ENCODE measurements at places on chromosomes 6 and 20. TPM values are rescaled to one million over a fixed set of nuclear protein-coding genes. Genes with fewer than 3 reads are reported as not detected.

IYD gene
- not detected for total RNA-seq

DNA sequence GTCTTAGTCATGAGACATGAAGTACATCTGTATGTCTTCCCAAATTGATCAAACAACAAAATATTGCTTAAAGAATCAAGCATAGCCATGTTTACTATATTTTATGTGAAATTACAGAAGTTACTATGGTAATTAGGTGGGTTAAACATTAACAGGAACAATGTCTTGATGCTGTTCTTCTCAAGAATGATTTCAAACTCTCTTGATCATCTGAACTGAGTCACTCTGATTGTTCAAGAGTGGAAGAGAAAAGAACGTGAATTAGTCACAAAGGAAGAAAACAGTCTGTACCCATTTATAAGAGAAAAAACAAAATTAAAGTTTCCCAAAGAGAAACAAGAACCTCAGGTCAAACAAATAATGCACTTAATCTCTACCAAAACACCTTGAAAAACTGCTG lies 62.2 kb upstream of the NUP153 start:
- peaks cover 35% of the 10 kb centered on the region for H3K36me3 ChIP-seq
- no peaks in the 10 kb centered on the region for H3K4me1 ChIP-seq
- H3K27me3 ChIP-seq, result no peaks in the 10 kb centered on the region
- H3K4me3 ChIP-seq, result no peak overlapping the region

SNX21 gene
- total RNA-seq, result 24.7 TPM

GRCh38 chr6:160859822-160860221 lies 131.7 kb upstream of the MAP3K4 start:
- H3K27me3 ChIP-seq, result no peaks in the 10 kb centered on the region
- no peak overlapping the region for H3K27ac ChIP-seq
- H3K4me1 ChIP-seq, result no peaks in the 10 kb centered on the region
- DNase-seq, result no peak

GRCh38 chr6:156779206-156780094 lies 2.3 kb downstream of the ARID1B start:
- peak overlapping the region; percentile 89 for H3K4me3 ChIP-seq
- H3K36me3 ChIP-seq, result no peaks in the 10 kb centered on the region
- no peak for DNase-seq

DNA sequence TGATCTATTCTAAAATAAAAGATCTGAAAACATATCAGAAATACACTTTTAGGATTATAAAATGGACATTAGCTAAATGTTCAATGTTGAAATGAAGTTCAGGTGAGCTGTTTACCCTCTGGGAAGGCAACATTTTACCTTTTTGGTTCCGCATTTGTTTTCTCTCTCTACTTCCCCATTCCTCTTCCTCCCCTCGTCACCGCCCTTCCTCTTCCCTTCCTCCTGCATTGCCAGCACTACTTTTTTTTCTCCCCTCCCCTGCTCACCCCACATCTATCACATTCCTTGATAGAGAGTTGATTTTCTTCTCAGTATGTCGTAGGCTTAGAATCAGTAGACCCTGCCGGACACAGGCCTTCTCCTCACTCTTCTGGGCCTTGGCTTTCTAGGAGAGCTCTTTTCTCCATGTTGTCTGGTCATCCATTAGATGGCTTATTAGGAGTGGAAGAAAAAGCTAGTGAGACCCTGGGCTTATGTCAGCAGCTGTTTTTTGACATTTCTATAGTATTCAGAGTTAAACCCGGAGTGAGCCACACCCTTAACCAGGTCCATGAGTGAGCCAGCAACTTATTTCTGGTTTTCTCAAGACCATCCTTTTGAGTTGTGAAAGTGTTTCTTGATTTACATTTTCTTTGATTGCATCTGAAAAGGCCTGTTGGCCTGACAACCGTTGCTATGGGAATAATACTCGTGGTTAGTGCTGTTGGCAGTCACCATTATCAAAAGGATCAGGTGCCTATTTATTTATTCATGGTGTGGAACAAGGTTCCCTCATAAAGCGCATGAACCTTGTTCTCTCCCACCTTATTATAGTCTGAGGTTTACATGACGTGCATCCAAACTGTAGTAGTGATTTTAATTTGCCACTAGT lies 90.9 kb downstream of the DTD1 start:
- H3K27me3 ChIP-seq, result no peaks in the 10 kb centered on the region
- H3K4me3 ChIP-seq, result no peak overlapping the region
- no peak overlapping the region for H3K27ac ChIP-seq
- H3K4me1 ChIP-seq, result no peaks in the 10 kb centered on the region

TP53TG5 gene
- not detected for total RNA-seq

DNA sequence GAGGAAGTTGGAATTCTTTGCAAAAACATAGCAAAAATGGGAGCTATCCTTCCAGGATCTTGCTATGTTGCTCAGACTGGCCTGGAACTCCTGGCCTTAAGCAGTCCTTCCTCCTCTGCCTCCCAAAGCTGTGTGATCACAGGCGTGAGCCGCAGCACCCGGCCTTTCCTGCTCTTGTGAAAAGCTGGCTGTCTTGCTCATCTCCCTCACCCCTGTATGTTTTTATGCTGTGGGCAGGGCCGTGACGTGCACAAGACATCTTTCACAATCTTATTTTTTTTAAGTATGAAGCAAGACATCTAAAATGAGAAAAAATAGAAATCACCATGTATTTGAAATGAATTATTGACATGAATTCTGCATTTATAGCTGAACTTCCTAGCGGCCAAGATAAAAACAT lies 110.4 kb downstream of the SAMD5 start:
- H3K27ac ChIP-seq, result no peak overlapping the region
- no peaks in the 10 kb centered on the region for H3K4me1 ChIP-seq
- peaks cover 3% of the 10 kb centered on the region for H3K27me3 ChIP-seq
- H3K36me3 ChIP-seq, result no peaks in the 10 kb centered on the region
- H3K4me3 ChIP-seq, result no peak overlapping the region

DNA sequence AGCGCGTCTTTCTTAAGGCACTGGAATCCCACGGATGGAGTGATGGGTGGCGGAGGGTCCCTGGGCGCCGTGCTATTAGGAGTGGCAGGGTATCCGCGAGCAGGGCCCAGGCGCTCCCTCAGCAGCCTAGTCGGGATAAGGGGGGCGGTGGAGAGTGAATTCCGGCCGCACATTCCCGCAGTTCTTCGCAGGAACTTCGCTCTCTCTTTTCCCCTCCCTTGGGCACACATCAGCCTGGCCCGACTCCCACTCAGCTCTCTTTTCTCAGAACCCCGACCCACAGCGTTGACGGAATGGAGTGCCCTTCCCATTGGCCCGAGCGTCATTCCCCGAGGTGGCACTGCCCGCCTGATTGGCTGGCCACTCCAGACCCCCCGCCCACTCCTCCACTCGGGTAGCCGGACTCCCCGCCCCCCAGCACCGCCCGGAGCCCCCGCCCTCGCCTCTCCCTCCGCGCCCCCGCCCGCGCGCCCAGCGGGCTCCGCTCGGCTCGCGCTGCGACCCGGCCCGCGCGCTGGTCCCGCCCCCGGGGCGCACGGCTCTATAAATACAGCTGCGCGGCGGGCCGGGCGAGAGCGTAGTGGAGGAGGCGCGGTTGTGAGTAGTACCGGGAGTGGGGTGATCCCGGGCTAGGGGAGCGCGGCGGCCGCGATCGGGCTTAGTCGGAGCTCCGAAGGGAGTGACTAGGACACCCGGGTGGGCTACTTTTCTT lies at the start of gene ID4:
Gene ID4, plus strand, starts transcription at position 572 of the 712 bp plus-strand sequence. CDS start 385 bp downstream, outside the sequence.
- DNase-seq, result peak; percentile 96
- H3K4me1 ChIP-seq, result peaks cover 38% of the 10 kb centered on the region
- peaks cover 13% of the 10 kb centered on the region for H3K36me3 ChIP-seq
- peaks cover 5% of the 10 kb centered on the region for H3K27me3 ChIP-seq

DNA sequence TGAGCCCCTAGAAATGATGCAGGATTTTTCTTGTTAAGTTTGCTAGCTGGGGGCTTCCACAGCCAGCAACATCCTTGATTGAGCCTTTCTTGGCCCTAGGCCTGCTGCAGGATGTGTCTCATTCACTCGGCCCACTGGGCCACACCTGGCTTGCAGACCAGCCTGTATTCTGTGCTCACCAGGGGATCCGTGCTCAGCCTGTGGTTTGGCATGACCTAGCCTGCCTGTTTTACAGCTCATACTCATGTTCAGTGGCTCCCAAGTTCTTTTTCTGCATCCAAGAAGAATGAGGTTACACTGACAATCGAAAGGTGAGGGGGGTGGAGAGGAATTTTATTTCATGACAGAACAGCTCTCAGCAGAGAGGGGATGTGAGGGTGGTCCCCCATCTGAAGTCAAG lies 263.4 kb downstream of the RIMS1 start:
- no peak overlapping the region for H3K4me3 ChIP-seq
- peaks cover 6% of the 10 kb centered on the region for H3K36me3 ChIP-seq
- H3K27me3 ChIP-seq, result peaks cover 2% of the 10 kb centered on the region
- no peak overlapping the region for H3K27ac ChIP-seq

DNA sequence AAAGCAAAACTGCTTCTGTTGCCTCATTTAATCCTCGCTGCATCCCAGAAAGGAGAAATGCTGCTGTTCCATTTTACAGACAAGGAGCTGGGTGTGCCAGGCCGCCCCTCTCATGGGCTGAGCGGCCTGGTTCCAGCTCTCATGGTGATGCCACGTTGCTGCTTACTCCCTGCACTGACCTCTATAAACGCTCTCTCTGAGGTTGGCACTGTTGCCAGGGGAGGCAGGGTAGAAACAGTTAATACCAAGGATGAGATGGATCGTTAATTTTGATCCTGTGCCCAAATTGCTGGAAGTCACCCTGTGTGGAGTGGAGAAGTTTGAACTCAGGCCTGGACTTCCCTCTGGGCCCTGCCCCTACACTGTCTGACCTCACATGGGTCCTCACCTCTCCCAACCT lies 25.6 kb downstream of the SIRPA start:
- peaks cover 9% of the 10 kb centered on the region for H3K36me3 ChIP-seq
- H3K4me1 ChIP-seq, result no peaks in the 10 kb centered on the region
- H3K27me3 ChIP-seq, result peaks cover 2% of the 10 kb centered on the region
- DNase-seq, result no peak

- no peak for DNase-seq
- peak overlapping the region; percentile 3 for H3K27ac ChIP-seq
- peaks cover 60% of the 10 kb centered on the region for H3K36me3 ChIP-seq
- peaks cover 11% of the 10 kb centered on the region for H3K27me3 ChIP-seq
These were observed 6.7 kb downstream of the FLOT1 start for GRCh38 chr6:30735668-30736314.

- peaks cover 23% of the 10 kb centered on the region for H3K36me3 ChIP-seq
- peak overlapping the region; percentile 75 for H3K4me3 ChIP-seq
- H3K27me3 ChIP-seq, result no peaks in the 10 kb centered on the region
- peak overlapping the region; percentile 96 for H3K27ac ChIP-seq
- H3K4me1 ChIP-seq, result peaks cover 66% of the 10 kb centered on the region
These were observed 9.7 kb downstream of the MRPL14 start for GRCh38 chr6:44117397-44118128.

CNR1 gene
- not detected for total RNA-seq

GRCh38 chr6:8829796-8830195 lies 394.5 kb upstream of the SLC35B3 start:
- no peak for DNase-seq
- H3K4me3 ChIP-seq, result no peak overlapping the region
- H3K27ac ChIP-seq, result no peak overlapping the region
- H3K4me1 ChIP-seq, result no peaks in the 10 kb centered on the region
- H3K27me3 ChIP-seq, result no peaks in the 10 kb centered on the region

DAAM2 gene
- 9.1 TPM for total RNA-seq

DNA sequence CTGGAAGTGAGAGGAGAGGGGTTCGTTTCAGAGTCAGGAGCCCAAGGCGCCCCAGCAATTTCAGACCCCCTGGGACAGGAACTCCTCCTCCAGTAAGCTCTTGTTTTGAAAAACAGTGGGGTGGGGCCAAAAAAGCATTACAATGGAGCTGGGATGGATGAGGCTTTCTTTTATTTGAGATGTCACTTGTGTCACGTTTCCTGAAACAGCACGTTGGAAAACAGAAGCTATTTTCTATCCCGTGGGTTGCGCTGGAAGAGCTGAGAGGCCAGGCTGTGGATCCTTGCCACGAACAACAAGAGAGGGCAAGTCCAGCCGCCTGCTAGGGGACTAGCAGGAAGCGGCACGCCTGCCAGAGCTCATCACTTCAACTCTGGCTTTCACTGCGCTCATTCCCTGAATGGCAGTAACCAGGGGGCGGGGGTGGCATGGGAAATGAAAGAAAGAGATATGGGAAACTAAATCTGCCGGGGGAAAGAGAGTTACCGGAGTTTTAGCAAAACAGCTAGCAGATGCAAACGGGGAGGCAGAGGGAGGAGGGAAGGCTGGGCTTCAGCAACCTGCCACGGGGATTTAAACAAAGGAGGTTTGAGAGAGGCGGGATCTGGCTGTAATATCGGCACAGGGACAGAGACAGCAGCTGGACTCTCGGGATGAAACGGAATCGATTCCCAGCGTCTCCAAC lies 34.6 kb downstream of the GCNT2 start:
- no peaks in the 10 kb centered on the region for H3K36me3 ChIP-seq
- peaks cover 55% of the 10 kb centered on the region for H3K4me1 ChIP-seq
- H3K27ac ChIP-seq, result peak overlapping the region; percentile 63
- H3K4me3 ChIP-seq, result peak overlapping the region; percentile 90

DNA sequence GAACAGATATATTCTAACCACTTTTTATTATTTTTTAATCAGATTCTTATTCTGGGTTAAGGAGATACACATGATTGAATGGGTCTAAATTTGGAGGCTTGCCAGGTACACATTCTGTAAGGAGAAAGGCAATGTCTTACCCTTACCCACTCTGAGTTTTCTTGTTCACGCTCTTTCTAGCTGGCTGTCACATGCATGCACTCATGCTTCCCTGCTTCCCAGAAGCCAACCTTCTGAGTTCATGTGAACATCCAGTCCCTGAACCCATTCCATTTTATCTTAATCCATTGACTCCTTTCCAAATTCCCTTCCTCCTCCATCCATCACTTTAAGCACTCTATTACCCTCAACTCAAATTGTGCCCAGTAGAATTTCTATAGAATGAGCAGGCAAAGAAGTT lies 17.5 kb upstream of the MOCS1 start:
- no peaks in the 10 kb centered on the region for H3K4me1 ChIP-seq
- no peak for DNase-seq
- no peaks in the 10 kb centered on the region for H3K36me3 ChIP-seq
- H3K4me3 ChIP-seq, result no peak overlapping the region
- H3K27me3 ChIP-seq, result no peaks in the 10 kb centered on the region
- no peak overlapping the region for H3K27ac ChIP-seq
